CD4-positive, alpha-beta T cell treated with Interferon gamma for 1 hour (primary cell): ENCODE measurements at places on chromosomes 2 and 18.
A peak's percentile ranks its signal among the peaks of the same experiment; 100 is the strongest.

- no peak for DNase-seq
Measured at GRCh38 chr2:76985387-76986136, 536.6 kb downstream of the LRRTM4 start.

GRCh38 chr2:235564884-235565530, 71.2 kb downstream of the AGAP1 start:
- DNase-seq: no peak

DNA sequence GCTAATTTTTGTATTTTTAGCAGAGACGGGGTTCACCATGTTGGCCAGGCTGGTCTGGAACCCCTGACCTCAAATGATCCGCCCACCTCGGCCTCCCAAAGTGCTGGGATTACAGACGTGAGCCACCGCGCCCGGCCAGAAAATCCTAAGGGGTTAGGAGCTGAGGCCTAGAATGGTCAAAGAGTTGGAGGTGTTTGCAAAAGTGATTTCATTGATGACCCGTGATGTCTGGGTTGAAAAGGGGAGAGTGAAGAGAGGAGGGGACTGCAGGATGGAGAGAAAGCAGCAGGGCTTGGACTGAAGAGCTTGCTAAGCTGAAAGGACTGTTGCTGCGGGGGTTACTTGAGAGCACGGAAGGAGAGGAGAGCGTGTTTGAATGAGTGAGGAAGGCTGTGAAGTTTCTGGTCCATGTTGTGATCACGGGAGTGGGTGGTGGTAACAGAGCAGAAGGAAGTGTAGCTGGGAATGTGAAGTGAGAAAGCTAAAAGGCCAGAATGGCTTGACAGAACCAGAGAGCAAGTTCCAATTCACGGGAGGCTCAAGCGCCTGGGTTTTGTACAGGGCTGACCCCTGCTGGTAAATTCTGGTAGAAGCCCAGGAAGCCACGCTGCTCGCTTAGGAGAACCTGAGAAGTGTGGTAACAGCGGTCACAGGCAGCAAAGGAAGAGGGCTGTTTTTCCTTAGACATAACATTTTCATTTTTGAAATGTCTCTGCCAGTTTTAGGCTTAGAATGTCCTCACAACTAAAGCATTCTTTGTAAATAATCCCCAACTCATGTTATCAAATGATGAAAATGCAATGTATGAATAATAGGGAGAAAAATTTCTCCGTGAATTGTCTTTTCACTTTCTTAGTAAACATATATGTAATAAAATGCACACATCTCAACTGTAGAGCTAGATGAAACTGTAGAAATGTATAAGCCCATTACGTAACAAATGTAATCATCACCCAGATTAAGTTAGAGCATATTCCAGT, 40.5 kb upstream of the ACTR2 start:
- DNase-seq: peak; percentile 55

GRCh38 chr18:24559526-24559925, 99.1 kb downstream of the HRH4 start:
- no peak for DNase-seq

DNA sequence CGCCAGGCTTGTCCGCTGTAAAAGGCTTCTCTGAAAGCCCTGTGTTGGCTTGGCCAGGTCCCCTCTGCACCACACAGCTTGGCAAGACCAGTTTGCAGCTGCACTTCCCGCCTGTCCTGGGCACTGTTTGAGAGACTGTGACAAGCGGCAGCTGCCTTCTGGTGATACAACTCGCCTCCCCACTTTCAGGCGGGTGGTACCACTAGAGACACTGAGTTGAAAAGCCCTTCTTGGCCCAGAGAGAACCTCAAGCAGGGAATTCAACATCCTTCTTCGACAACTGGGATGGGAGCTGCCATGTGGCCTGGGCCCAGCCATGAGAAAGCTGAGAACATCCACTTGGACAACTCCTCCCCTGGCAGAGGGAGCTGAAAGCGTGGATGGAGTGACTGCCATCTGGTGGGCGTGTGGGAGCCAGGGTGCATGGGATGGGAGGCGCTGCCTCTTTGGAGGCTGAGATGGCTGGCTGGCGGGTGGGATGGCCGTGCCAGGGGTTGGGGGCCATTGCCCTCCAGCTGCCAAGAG, 125.5 kb upstream of the REV1 start:
- DNase-seq: no peak

- no peak for DNase-seq
Measured at GRCh38 chr2:134863446-134863845, 25.0 kb downstream of the ACMSD start.

- DNase-seq: no peak
Measured at GRCh38 chr2:222919841-222920526, 59.1 kb downstream of the ACSL3 start.

- DNase-seq: no peak
Measured at GRCh38 chr2:217314021-217314460, 454.2 kb upstream of the TNP1 start.

DNA sequence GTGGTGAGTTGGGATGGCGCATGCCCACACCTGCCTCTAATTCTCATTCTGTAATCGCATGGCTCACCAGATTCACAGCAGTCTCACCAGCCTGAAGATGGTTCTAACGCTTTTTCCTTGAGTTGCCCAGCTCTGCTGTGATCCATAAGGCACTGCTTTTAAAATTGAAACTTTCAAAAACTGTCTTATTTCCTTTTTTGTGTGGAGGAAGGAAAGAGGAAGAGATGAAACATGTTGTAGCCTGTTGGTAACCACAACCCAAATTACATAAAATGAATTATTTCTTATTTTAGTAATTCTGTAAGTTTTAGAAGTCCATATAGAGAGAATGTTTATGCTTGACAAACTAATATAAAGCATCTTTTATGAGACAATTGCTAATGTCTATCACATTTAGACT, 165.4 kb downstream of the RBM43 start:
- no peak for DNase-seq

GRCh38 chr18:36366994-36367839, 69.7 kb downstream of the FHOD3 start:
- no peak for DNase-seq

GRCh38 chr2:122411231-122411630, 655.8 kb downstream of the TSN start:
- DNase-seq: no peak

DNA sequence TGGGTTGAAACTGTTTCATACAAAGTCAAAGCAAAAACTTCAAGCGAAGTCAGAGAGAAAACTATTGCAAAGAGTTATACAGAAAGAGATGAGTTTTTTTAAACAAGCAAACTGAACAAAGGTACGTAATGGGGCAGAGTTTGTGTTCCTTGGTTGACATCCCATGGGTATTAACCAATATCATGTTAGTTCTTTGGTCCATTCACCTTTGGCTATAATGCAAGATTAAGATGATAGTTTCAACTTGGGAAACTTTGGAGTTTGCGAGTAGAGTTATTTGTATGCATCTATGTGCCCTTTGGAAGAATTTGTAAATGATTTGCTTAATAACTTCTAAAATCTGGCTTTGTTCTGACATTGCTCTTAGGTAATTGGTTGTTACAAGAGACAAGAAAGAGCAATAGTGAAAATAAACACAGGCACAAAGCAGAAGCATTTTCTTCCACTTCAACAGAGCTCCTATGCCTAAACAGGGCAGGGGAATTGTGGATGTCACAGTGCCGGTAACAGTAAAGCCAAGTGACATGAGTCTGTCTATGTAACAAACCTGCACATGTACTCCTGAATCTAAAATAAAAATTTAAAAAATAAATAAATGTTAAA, 936.1 kb downstream of the SUCLG1 start:
- no peak for DNase-seq

GRCh38 chr18:9426753-9427152, 48.6 kb upstream of the RALBP1 start:
- DNase-seq: no peak

DNA sequence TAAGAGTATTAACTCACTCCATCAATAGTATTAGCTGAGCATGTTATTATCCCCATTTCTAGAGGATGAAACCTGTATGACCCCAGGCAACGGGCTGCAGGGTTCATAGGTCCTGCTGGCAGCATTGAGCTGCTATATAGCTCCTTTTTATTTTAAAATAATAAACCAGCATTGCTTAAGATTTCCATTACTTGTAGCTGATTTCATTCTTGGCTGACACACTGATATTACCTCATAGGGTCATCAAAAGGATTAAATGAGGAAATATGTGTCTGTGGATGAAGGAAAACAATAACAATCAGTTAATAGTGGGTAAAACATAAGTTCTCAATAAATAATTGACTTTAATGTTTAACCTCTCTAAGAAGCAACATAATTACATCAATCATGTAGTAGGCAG, 48.3 kb upstream of the NRP2 start:
- DNase-seq: no peak

DNA sequence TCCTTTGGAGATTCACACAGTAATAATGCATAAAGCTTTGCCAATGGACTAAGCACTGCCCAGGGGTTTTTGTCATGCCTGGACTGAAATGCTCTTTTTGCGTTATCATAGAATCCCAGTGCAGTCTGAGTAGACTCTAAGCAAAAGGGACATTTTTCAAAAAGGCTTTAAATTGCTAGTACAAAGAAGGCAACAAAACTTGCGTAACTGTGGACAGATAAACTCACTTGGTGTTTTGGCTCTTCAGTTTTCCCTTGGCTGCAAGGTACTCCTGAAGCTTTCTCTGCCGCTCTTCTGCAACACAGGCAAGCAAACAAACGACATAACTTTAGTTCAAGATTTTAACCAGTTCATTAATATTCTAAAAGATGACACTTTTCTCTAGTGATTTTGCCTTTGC, 2.1 kb downstream of the CKAP2L start:
- no peak for DNase-seq
